Frontal cortex (tissue), 4 donors: ENCODE measurements at places on chromosomes 12 and 14.

DNA sequence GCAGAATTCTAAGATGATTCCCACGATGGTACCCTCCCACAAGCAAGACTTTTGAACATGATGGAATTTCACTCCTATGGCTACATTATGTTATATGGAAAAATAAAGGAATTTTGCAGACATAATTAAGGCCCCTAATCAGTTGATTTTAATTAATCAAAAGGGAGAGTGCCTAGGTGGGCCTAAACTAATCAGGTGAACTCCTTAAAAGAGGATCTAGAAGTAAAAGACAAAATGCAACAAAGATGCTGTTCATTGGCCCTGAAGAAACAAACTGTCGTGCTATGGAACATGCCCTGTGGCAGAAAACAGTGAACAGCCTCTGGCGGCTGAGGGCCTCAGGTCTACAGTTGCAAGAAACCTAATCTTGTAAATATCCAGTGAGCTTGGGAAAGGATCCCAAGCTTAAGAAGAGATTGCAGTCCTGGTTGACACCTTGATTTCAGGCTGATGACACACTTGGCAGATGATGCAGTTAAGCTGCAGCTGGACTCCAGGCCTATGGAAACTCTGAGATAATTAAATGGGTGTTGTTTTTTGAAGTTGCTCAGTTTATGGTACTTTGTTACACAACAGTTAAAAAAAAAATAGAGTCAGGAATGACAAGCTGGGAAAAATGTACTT lies 13.8 kb downstream of the TMCC3 start:
- DNase-seq: no peak

DNA sequence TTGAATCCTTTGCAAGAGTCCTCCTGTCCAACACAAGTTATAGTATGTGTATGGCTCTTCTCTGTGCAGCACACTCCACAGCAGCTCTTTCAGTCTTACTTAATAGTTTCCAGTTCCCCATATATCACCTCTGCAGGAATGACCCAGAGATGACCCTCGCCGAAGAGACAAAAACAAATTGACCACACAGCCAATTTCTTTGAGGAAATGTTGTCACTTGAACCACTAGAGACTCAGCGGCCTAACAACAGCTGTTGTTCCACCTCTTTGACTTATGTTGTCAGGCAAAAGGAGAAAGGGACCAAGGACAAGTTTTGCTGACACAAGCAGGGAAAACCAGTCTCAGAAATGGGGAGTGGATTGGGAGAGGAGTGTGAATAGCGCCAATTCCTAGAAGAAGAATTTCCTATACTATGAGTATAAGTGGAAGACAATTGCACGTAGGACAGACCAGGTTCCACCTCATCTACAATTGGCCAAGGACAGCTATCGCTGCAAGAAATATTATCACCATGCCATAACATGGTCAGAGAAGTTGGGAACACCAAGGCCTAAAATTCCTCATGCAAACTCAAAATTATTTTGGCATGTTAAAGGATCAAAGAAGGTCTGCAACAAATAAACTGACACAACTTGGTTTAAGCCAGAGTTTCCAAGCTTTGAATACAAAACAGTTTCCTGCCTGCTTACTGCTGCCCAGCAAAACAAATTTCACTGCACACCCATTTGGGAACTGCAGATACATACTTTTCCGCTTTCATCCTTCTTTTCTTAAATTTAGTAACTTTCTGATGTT lies 41.7 kb upstream of the ITPR2 start:
- no peak for DNase-seq

DNA sequence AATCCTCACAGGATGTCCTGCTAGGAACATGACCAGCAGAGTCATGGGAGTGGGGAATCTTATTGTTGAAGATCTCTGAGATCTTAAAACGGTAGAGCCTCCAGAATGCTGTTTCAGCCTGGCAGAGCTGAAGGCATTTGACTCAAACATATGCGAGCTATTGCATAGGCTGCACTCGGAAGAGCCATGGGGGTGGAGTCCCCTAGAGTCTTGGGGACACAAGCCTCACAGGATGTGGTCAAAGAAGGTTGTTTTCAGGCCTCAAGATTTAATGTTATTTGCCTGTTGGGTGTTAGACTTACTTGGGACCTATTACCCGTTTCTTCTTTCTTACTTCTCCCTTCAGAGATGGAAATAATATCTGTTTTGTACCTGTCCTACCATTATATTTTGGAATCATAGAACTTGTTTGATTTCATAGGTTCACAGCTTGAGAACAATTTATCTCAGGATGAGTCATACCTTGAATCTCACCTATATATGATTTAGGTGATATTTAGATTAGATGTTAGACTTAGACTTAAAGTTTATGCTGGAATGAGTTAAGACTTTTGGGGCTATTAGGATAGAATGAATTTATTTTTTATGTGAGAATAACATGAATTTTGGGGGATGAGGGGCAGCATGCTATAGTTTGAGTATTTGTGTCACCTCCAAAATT lies 172.2 kb upstream of the ATP2B1 start:
- DNase-seq: no peak

GRCh38 chr14:24881116-24881893 lies 168.6 kb downstream of the STXBP6 start:
- no peak for DNase-seq

DNA sequence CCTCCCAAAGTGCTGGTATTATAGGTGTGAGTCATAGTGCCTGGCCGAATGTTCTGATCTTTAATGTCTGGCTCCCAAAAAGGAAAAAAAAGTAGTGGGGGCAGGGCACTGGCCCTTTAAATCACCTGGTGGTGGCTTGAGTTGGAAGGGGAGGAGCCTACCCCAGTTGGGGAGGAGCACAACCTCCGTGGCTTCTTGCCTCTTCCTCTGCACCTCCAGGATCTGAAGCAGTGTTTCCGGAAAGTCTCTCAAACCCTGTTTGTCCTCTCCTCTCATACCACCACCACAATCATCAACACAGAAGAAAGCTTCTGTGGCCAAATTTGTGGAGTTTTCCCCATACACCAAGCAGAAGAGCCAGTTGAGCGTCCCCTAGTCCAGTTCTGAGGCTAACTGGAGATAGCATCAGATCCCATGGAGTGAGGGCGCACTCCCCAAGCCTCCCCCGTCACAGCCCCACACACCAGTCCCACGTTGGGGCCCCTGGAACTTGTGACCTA lies 24.3 kb upstream of the RCOR1 start:
- DNase-seq: no peak

DNA sequence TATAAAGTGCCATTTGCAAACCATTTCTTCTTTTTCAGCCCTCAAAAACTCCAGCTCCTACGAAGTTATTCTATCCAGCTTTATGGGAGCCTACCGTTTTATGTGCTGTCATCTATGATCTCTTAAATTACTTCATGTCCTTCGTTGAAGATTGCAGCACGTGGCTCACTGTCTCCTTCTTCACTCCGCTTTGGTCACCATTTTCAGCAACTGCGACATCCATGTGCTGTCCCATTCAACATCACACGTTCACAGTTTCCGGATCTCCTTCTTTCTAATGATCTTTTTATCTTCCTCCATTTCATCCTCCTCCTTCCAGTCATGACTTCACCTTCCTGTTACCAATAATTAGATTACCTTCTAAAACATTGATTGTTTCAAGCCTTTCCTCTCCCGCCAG lies 143.3 kb upstream of the KRAS start:
- no peak for DNase-seq

DNA sequence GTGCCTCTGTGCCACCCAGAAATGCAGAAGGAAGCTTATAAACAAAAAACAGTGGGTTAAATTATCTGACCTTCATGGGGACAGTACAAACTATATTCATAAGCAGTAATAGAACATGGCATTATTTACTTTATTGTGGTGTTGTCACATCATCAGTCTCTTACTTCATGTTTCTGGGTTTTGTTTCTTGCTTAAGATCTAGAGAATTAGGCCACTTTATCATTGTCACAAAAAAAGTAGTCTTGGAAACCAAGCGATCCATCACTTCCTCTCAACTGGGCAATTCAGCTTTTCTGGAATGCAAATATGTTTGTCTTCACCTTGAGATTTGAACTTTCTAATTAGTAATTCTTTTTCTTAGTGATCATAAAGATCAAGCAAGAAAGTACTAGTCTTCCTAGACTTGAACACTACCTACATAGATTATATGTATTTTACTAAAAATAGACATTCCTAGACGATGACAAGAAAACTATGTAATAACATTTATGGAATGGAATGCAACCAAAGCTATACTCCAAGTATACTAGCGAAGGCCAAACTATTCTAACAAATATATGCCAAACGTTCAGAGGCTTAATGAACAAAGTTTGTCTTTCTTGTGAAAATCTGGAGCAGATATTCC lies 363.4 kb downstream of the DAD1 start:
- DNase-seq: no peak

- DNase-seq: no peak
Measured at GRCh38 chr14:57487771-57488170, 5.9 kb downstream of the CCDC198 start.

DNA sequence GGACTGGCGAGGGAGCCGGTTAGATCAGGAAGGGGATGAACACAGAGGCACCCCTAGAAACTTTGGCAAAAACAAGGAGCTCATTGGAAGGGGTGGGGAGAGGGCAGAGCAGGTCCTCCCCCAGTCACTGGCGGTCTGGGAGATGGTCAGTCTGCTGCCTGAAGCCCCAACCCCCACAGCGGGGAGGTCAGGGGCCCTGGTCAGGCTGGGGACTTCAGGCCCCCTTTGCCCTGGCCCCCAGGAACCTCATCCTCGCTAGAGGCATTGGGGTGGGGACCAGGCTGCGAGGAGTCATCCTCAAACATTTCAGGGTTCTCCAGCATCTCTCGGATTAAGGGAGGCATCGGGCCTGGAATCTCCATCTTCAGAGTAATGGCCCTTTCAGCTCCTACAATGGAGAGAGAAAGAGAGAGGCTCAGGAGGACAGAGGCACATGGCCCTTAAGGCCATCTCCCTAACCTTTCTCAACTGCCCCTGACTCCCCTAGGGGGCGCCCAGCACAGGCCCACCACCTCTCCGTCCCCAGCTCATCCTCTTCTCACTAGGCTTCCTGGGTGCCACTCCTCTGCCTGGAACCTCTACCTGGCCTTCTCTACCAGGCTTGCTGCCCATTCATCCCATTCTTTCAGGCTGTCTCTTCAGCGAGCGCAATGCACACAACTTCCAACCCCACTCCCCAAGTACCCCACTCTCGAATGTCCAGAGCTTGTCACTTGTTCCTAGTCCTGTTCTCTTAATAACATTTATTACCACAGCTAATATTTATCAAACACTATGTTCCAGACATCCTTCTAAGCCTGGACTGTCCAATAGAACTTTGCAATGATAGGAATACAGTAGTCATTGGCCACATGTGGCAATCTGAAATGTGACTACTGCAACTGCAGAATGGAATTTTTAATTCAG lies 4.7 kb upstream of the ITGB7 start:
- DNase-seq: no peak

GRCh38 chr12:32926356-32926755 lies 29.8 kb upstream of the PKP2 start:
- no peak for DNase-seq

DNA sequence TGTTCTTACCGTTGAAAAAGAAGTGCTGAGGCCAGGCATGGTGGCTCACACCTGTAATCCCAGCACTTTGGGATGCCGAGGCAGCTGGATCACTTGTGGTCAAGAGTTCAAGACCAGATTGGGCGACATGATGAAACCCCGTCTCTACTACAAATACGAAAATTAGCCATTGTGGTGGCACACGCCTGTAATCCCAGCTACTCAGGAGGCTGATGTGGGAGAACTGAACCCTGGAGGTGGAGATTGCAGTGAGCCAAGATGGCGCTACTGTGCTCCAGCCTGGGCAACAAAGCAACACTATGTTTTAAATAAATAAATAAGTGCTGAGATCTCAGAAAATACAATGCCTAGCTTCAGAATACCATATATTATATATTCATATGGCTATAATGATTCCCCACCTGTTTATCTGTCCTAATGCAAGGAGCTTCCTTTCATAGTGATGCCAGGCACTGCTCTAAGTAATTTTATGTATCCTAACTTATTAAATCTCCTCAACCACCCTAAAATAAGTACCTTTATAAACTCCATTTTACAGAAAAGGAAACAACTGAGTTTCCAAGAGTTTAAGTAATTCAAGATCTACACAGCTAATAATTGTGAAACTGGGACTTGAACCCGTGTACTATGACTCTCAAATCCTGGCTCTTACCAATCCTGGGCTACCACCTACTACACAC lies 7.3 kb downstream of the PHLDA1 start:
- no peak for DNase-seq

- DNase-seq: no peak
Measured at GRCh38 chr14:99691111-99691885, 7.2 kb downstream of the CYP46A1 start.

GRCh38 chr14:92848887-92849286 lies 54.8 kb downstream of the GOLGA5 start:
- DNase-seq: no peak

- no peak for DNase-seq
Measured at GRCh38 chr12:16568873-16569272, 37.1 kb downstream of the LMO3 start.

- no peak for DNase-seq
Measured at GRCh38 chr12:109871668-109872314, 8.6 kb downstream of the GLTP start.

DNA sequence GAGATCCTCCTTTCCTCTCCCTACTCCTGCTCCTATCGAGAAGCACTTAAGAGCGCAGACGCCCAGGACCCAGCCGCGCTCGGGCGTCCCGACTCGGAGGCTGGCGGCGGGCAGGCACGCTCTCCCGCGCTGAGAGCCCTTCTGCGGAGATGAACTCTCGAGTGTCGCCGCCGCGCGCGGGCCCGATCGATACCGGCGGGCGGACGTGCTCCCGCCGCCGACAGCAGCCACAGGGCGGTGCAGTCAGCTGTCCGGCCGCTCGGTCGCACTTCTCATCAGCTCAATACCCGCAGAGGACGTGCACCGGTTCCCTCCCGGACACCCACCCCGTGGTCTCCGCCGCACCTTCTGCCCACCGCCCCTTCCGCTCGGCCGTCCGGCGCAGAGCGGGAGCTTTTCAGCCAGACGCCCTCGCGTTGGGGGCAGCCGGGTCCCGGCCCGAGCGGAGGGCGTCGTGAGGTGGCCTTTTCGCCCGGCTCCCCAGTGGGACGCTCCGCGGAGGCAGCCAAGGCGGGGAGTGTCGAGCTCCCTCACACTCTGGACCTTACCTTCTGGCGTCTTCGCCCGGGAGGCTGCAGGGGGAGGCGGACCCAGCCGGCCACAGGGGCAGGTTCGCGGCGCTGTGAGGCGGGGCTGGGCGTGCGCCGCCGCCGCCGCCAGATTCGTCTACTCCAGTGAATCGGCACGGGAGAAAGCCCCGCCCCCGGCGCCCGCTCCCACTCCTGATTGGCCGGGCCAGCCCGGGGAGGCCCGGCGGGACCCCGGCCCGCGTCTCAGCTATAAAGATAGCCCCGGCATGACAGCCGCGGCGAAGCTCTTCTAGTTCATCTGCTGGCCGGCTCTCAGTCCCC lies at the start of gene INSM2:
TSS of gene INSM2 (plus strand) at position 808 of the 851 bp plus-strand sequence. CDS start 89 bp downstream, outside the sequence.
- DNase-seq: peak; percentile 48

DNA sequence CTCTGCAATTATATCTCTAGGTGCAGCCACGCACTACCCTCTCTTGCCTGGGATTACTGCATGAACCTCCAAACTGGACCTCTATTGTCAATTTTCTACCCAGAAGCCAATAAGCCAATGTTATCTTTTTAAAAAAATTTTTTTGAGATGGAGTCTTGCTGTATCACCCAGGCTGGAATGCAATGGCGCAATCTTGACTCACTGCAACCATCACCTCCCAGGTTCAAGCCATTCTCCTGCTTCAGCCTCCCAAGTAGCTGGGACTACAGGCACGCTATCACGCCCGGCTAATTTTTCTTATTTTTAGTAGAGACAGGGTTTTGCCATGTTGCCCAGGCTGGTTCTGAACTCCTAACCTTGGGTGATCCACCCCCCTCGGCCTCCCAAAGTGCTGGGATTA lies 11.2 kb upstream of the PXN start:
- DNase-seq: no peak

- DNase-seq: no peak
Measured at GRCh38 chr14:20295067-20295466, 10.7 kb downstream of the TTC5 start.
